Foreskin fibroblast (primary cell): ENCODE measurements at places on chromosomes 12 and 14.
A peak's percentile ranks its signal among the peaks of the same experiment; 100 is the strongest.

- peak; percentile 26 for DNase-seq
Observed at GRCh38 chr14:95291859-95292542, 27.7 kb downstream of the CLMN start.

DNA sequence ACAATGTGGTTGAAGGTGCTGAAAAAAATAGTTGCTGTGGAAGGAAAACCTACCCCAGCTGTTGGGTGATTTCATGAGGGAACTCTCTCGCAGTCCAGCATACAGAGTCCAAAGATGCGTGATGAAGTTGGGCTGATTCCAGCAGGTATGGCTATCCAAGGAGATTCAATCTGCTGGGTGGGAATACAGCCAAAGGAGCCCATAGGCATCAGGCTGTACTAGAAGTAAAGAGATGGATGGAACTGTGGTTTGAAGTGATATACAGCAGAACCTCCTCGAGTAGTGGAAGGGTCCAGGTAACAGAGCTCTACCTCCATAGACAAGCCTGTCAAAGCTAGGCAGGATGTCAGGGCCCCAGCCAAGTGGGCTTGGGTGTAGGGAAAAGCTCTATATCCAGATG is 11.5 kb upstream of the TMTC2 start:
- no peak for DNase-seq

DNA sequence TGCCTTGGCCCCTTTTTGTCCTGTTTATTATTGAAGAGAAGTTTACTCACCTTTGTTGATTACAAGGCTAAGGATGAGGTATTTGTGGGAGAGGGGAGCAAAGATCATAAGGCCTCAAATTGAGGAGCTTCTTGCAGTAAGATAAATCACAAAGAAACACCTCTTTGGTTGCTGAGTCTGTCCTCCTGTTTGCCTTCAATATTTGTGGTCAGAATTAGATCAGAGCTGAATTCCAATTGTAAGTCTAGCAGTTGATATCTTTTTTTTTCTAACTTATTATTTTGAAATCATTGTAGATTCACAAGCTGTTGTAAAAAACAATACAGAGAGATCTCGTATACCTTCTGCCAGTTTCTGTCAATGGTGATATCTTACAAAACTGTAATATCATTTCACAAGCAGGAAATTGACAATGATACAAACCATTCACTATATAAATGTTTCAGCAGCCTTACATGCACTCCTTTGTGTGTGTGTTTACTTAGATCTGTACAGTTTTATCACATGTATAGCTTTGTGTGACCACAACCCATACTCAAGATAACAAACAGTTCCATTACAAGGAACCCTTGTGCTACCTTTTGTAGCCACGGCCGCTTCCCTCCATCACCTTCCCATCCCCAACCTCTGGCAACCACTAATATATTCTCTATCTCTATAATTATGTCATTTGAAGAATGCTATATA is 97.4 kb downstream of the KICS2 start:
- no peak for DNase-seq

- no peak for DNase-seq
Observed at GRCh38 chr14:106586098-106586704, 1059.8 kb downstream of the TMEM121 start.

DNA sequence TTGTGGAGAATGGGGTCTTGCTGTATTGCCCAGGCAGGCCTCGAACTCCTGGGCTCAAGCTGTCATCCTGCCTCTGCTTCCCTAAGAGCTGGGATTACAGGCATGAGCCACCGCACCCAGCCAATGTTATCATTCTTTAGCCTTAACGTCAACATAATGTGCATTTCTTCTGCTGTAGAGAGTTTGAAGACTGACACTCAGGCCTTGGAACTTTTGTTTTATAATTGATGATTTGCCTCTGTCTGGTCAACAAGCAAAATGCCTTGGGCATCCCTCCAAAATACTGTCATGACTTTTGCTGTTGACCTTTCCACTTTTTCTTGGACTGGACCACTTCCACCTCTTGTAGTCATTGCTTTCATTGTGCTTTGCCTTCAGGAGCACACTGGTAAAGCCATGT is 29.0 kb downstream of the FAM234B start:
- DNase-seq = peak; percentile 44

- DNase-seq = no peak
Observed at GRCh38 chr12:1629338-1630132, 504 bp downstream of the WNT5B start.

GRCh38 chr12:74689071-74689655 is 151.5 kb downstream of the ATXN7L3B start:
- peak; percentile 27 for DNase-seq

DNA sequence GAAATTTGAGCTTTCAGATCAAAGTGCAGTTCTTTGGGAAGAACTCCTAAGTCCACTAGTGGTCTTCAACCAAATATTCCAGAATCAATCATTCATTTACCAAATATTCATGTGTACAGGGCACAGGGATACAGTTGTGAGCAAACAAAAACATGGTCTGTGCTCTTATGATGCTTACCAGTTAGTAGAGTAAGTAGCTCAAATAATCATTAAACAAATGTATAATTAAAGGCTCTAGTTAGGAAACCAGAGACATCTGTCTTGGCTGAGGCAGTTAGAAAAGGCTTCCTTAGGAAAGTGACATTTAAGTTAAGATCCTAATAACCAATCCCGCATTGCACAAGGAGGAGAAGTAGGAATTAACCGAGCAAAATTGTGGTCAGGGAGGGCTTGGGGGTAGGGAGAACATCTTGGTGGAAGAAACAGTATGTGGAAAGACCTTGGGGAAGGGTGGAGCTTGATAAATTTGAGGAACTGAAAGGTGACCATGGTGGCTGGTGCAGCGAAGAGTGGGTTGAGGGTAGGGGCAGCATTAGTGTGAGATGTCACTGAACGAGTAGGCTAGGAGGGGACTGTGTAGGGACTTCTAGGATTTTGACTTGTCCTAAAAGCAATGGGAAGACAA is 40.0 kb downstream of the PEBP1 start:
- no peak for DNase-seq

GRCh38 chr14:68407285-68407684 is 385.6 kb downstream of the ZFP36L1 start:
- DNase-seq = no peak

- DNase-seq = no peak
Observed at GRCh38 chr12:93434256-93434865, 7.4 kb downstream of the UBE2N start.

- peak; percentile 97 for DNase-seq
Observed at GRCh38 chr12:70853326-70853725, 67.2 kb downstream of the PTPRR start.

DNA sequence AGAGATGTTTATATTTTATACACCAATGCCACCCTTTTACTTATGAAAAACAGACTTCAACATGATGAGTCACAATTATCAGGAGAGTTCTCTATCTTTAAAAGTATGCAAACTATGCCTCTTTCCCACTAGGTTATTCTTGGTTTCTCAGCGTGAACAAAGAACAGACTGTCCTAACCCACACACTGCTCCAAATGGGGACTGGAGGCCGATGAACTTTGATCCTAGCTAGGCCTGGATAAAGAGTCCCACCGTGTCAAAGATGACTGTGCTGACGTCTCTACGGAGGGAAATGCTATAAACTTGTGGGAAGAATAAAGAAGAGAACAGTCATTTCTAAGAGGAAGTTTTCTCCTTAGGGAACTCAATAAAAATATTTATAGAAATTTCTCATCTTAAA is 160.1 kb downstream of the EPS8 start:
- DNase-seq = peak; percentile 99

DNA sequence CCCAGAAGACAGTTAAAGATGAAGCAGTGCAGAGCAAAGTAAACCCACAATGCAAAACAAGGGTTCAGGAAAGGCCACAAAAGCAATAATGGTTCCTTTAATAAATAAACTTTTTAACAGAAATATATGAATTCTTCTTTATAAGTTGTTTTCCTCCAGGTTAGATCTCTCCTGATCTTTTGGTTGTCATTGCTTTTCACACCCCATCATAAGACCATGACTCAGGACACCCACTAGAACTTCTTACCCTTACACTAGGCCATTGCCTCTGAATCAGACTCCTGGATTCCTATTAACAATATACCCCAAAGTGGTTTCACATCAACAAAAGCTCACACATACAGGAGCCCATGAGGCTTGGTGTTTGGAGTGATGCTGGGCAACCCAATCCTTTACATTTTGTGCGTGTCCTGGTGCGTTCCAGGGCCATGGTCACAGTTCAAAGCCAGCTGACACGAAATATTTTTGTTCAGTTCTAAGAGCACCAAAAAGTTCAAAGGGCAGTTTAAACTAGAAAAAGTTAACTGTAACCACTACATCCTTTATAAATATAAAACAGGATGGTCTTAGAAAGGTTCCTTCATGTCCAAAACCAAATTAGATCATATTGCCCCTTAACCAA is 187.0 kb downstream of the EPS8 start:
- peak; percentile 58 for DNase-seq

DNA sequence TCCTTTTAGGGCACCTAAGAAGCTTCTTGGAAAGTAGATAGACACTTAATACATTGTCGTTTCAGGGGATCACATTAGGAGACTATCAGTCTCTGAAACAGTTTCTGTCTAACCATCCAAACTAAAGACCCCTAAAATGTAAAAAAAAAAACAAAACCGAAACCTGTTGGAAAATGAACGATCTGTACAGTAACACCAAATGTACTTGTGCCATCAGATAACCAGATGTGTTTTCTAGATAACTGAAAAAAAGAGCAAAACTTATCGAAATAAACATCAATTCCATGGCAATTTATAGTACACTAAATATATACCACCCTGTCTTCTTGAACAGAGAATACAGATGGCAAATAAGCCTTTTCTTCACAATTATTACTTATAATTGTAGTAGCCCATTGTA is 2.1 kb downstream of the LDHB start:
- DNase-seq = no peak

DNA sequence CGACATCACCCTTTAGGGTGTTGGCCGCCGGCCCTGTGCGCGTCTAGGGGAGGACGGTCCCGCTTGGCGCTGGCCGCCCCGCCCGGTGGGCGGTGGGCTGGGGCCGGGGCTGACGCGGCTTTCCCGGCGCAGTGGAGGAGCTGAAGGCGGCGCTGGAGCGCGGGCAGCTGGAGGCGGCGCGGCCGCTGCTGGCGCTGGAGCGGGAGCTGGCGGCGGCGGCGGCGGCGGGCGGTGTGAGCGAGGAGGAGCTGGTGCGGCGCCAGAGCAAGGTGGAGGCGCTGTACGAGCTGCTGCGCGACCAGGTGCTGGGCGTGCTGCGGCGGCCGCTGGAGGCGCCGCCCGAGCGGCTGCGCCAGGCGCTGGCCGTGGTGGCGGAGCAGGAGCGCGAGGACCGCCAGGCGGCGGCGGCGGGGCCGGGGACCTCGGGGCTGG is 3.6 kb downstream of the TNFAIP2 start:
- DNase-seq = peak; percentile 42

GRCh38 chr14:68482772-68483395 is 310.0 kb downstream of the ZFP36L1 start:
- no peak for DNase-seq

DNA sequence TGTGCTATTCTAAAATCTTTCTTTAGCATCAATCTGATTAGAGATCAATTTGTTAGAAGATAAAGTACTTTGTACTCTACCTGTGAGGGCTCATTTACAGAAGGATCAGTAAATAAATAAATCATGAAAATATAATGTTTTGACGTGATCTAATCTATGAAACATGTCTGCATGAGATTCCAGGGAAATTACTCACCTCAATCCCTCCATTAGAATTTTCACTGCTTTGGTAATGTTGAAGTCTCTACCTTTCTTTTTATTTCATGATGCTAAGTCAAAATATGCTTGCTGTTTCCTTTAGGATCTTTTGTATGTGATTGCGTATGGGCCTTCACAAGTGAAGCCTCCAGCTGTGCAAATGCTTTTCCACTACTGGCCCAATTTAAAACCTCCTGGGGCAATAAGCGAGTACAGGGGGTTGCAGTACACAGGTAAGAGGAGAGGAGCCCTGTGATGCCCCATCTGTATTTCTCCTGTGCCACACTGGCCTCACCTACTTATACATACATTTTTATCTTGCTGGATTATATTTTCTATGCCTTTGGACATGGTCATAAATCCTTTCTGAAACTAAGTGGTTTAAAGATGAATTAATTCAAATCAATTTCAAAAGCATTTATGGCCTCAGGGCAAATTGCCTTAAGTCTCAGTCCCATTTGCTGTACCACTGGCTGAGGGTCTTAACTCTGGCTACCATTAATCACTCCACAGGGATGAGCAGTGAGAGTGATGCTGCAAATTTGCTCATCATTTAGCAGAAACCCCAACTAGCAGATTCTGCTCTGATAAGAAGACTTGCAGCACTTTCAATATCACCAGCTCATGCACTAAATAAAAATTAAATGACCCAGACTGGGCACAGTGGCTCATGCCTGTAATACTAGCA is 66.4 kb downstream of the UNC79 start:
- no peak for DNase-seq

GRCh38 chr12:56257491-56258067 is 605 bp downstream of the ANKRD52 start:
- no peak for DNase-seq

GRCh38 chr14:68863610-68864360 is 70.9 kb upstream of the ZFP36L1 start:
- no peak for DNase-seq

DNA sequence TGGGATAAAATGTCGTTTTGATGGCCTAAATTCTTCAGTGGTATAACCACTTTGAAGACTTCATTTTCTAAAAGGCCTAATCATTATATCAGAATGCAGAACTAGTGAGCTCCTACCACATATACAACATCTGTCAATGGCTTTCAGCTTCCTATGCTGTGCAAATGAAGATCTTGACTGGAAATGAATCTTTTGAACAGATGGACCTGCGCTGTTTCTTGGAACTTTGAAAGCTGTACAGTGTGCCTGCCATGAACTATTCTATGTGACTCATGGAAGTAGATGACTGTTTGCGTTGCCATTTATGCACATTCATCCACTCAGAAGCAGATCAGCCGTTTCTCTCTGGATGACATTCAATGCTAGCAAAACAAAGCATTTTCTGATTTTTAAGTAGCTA is 542.2 kb upstream of the USP15 start:
- DNase-seq = no peak

GRCh38 chr12:51374361-51374760 is 16.8 kb downstream of the GALNT6 start:
- DNase-seq = no peak

DNA sequence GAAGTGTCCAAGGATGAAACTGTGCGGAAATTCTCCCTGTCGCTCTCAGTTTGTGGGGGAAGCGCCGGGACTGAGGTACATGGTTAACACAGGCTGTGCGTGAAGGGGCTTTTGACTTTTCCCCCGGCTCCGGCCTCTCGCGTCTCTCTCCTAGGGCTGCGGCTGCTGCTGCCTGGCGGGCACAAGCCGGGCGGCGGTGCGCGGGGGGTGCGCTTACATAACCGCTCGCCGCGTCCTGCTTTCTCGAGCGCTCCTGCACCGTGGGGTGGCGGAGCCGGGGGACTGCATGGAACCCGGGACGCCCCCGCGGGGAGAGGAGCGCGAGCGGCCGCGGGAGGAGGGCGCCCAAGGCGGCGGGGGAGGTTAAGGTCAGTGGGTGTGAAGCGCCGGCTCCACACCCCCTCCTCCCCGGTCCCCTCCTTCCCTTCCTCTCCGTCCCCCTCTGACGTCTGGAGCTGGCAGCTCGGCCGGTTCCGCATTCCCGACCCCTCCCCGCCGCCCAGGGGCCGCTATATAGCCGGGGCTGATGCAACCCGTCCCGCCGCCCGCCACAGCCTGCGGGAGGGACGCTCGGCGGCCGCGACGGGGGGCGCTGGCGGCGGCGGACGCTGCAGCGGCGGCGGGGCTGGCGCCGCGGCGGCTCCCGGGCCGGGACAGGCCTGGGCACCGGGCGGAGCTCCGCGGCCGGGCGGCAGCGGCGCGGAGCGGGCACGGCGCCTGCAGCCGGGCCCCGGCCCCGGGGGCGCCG is at the start of gene JDP2:
JDP2 (plus strand) TSS at position 541 of the 748 bp plus-strand sequence. CDS start 9,899 bp downstream, outside the sequence.
- peak; percentile 56 for DNase-seq
